NCI-H2081 (cell line): ENCODE measurements at places on chromosomes 4 and X.
A peak's percentile ranks its signal among the peaks of the same experiment; 100 is the strongest.

GRCh38 chr4:28354880-28355656, 1494.4 kb downstream of the STIM2 start:
- peak; percentile 26 for DNase-seq

GRCh38 chrX:110168585-110168984, 149.3 kb downstream of the AMMECR1 start:
- no peak for DNase-seq

- DNase-seq = no peak
Observed at GRCh38 chr4:145545538-145546174, 64.0 kb downstream of the SMAD1 start.

GRCh38 chr4:139666735-139667281, 1.2 kb downstream of the MGST2 start:
- peak; percentile 22 for DNase-seq

GRCh38 chr4:117084866-117085701, at the start of gene TRAM1L1:
TSS of gene TRAM1L1 (minus strand) at chr4:117085576. CDS start at chr4:117085393, 183 bp downstream.
- peak; percentile 78 for DNase-seq

- DNase-seq = no peak
Observed at GRCh38 chrX:48520455-48520854, 1.2 kb upstream of the EBP start.

GRCh38 chrX:67780694-67781109, 236.9 kb downstream of the AR start:
- DNase-seq = no peak

DNA sequence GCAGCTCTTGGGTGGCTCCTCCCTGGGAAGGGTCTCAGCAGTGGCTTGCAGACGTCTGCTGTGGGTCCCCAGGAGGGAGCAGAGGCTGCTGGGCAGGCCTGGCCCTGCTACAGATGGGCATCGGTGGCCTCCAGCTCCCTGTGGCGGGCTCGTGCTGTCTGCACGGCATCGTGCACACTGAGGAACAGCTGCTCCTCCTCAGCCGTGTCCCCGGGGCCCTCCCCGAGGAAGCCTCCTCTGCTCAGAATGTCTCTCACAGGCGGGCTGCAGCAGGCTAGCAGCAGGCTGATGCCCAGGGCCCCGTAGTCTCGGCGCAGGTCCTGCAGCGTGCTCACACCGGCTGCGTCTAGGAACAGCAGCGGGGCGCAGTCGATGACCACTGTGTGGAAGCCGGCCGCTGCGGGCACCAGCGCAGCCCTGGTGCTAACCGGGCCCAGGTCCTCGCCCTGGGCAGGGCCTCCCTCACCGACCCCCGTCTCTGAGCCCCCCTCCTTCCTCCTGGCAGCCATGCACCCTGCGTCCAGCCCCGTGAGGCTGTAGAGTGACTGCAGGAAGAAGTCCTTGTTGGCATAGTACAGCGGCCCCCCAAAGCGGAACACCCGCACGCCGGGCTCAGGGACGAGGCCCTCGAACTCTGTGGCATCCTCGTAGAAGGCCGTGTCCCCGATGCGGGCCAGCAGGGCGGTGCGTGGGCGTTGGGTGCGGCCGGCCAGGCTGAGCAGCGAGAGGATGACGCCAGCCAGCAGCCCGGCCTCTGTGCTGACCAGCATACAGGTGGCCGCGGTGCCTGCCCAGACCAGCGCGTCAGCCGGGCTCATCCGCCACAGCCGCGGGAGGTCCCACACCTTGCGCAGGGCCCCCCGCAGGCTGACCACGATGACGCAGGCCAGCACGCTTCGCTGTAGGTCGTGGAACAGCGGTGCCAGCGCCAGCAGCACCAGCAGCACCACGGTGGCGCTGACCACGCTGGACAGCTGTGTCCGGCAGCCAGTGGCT, 2.2 kb downstream of the IDUA start:
- DNase-seq = no peak

DNA sequence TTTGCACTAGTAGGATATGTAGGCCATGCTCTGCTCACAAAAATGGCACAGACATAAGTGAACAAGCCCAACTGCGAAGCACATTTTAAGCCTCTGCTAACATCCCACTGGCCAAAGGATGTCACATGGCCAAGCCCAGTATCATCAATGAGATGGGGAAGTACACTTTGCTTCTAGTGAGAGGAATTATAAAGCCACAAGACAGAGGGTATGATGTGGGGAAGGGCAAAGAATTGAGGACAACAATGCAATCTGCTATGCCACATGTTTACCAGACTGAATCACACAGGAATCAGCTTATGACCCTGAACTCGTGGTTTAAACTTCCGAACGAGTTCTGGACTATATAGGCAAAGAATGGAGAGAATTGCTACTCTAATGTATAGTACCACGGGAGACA, 39.1 kb downstream of the SUPT20HL1 start:
- DNase-seq = no peak

DNA sequence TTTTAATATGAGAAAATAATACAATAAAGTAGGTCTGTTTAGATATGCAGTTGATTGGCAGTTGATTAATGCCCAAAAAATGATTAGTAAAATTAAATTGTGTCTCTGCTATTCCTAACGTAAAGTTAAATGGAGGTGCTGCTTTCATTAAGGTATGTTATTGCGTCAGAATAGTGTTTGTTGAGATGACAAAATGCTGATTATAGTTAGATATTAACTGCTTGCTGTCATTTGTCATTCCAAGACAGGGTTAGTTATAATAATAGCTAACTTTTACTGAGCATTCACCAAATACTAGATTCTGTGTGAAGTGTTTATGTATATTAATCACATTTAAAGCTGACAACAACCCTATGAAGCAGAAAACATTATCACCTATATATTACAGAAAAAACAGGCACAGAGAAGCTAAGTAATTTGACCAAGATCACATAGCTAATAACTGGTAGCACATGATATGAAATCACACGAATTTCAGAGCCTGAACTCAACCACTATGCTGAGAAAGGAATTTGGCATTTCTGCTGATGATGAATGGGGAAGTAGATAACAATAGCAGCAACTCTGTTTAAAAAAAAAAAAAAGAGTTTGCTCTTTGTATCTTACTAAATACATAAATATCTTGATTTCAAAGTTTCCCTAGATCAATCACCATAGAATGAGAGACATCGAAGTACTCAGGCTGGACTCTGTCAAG, 59.7 kb upstream of the WDR44 start:
- no peak for DNase-seq

- DNase-seq = no peak
Observed at GRCh38 chr4:4533461-4534169, 8.2 kb downstream of the STX18 start.

DNA sequence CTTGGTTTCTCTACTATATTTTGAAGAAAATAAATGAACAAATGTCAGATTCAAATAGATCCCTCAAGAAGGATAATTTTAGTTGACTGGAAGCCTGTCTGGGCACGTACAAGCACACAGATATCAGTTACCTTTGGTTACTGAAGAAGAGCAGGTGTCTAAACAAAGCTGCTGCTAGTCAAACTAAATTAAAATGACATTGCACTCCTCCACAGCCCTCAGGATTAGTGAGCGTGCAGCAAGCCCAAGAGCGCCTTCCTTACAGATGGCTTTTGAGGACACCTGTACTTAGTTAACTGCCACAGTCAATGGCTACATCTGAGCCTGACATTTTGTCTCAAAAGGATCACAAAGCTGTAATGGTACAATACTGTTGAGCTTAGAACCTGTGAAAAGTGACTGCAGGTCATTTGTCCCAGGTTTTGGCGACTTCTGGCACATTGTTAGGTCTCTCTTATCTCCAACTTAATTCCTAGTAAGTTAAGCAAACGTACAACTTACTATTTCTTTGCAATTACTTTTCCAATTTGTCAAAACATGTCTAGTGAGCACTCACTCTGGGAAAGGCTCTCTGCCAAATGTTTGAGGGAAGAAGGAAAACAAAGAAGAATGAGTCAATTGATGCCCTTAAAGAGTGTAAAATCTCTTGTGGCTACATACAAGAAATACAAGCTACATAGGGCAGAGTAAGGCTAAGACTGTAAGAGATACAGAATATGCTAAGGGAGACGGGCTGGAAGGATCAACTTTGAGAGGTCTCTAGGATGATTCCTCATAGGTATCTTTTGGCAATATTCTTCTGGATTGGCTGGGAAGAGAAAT, 25.6 kb upstream of the DAPP1 start:
- DNase-seq = peak; percentile 27

DNA sequence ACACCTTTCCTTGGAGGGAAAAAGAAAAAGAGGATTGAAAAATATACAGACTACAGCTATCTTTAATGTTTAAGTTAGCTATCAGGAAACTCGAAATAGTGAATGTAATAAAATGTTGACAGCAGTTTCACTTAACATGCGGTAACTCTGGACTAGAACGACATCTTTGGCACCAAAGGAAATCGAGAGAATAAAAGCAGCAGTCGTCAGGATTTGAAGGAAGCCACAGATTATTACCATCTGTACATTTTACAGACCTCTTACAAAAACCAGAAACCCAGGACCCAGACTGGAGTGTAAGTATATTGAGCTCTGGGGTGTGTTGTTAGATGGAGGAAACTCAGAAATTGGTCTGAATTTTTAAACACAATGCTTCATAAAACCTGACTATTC, 51.6 kb upstream of the STOX2 start:
- DNase-seq = no peak

DNA sequence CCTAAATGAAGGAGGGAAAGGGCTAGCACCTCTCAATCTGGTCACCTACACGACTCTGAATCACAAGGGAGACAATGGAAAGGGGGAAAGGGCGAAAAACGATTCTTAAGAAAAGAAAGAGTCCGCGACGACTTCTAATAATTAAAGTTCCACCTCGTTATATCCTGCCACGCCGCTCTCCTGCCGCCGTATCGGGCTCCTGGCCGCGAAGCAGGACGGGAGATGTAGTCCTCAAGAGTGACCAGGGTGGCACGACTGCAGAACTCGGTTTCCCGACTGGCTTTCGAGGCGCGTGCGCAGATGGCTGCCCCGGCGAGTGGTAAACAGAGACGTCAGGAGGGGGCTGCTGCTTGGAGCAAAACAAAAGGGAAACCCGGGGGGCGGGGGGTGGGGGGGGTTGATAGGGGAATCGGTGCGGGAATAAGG, at the start of gene FOXO4:
Gene FOXO4, plus strand, starts transcription at position 297 of the 426 bp plus-strand sequence. CDS start 678 bp downstream, outside the sequence.
- peak; percentile 73 for DNase-seq

DNA sequence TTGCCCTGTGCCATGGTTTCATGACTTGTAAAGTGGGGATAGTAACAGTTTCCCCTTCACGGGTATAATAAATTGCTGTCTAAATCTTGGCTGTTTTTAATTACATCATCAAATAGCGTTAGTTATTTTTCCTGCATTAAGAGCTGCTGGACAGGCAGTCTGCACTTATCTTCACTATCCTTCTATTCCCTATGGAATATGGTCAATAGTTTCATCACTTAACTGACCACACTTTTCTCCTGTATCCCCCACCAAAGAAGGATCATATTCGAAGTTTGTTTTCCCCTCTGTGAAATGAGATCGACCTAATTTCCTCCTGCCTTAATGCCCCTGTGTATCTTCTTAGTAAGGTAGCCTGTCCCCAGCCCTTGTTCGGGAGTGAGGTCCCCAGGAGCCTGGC, 133.2 kb downstream of the SHROOM3 start:
- DNase-seq = no peak

GRCh38 chr4:105068516-105068915, 78.2 kb upstream of the TET2 start:
- DNase-seq = peak; percentile 11

DNA sequence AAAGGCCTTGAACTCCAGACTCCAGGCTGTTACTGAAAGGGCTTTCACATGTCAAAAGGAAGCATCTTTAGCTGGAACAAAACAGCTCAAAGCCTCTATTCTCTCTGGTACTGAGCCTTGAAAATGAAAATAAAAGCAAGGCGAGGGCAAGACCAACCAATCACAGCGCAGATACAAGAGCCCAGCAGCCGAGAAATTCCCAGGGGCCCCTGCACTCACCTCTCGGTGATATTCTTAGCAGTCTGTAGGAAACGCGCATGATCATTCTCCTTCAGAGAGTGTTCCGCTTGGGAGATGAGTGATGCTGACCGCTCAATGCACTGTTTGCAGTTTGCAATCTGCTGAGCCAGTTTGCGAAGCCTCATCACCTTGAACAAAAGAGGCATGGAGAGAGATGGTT, 138.1 kb downstream of the MID1 start:
- DNase-seq = no peak

DNA sequence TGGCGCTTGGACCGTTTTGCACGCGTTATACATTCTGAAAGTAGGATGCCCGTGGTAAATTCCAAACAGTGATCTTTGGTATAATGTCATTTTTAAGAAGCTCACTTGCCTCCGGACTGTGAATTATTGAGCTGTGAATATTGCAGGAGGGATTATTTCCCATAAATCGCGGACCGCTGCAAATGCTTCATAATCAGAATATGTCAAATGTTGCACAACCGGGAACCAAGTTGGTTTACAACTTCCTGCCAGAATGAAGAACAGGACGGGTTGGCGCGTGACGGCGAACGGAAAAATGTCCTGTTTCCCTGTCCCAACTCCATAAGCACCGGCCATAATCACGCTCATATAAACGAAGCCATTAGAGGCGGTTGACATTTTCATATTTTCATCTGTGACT, 67.6 kb downstream of the SHOX start:
- no peak for DNase-seq

DNA sequence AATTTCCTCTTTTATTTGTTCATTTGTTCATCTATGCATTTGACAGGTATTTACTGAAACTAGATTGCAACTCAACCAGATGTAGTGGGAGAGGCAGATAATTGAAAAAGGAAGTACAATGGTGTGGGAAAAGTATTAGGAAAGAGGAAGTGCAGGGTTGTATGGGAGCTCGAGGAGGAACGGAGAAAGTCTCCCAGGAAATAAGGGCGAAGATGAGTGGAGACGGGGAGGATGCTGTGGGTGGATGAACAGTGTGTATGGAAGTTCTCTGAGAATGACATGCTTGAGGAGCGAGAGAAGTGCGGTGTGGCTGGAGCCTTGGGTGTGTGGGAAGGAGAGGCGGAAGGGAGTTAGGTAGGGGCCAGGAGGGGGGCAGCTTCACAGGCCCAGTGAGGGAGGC, 87.5 kb upstream of the DHX15 start:
- DNase-seq = no peak

GRCh38 chrX:153861733-153862310, 24.2 kb downstream of the L1CAM start:
- DNase-seq = no peak

DNA sequence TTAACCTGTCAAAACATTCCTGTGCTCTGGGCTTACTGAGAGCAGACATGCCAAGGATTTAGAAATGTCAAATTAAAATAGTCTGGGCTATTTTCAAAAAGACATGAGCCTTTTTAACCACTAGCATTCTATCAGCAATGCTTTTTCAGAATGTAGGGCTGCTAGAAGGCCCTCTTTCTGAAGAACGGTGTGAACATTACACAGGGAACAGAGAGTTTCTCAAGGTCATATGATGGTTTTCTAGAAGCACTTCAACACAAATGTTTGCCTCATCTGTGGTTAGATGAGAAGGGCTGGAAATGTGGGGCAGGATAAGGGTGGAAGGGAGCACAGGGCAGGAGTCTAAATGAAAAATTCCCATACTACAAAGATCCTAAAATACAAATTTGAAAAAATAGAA, 39.3 kb downstream of the GRIA3 start:
- no peak for DNase-seq

GRCh38 chrX:19544693-19545305, 29.5 kb upstream of the MAP3K15 start:
- peak; percentile 37 for DNase-seq

- no peak for DNase-seq
Observed at GRCh38 chr4:189355590-189355989, 585.1 kb upstream of the FRG1 start.
